ENCODE measurements at places on chromosomes 2 and 18. TPM values are rescaled to one million over a fixed set of nuclear protein-coding genes. Genes with fewer than 3 reads are reported as not detected.

Gene CDKL4
- total RNA-seq = not detected

Gene IL36G
- total RNA-seq = not detected

Gene TOGARAM2
- 0.12 TPM for total RNA-seq

Gene CNTNAP5
- total RNA-seq = not detected

Gene CAVIN2
- total RNA-seq = 11.9 TPM

Gene LYPD6
- total RNA-seq = 0.06 TPM
